ENCODE measurements at places on chromosomes 6 and 20.
A peak's percentile ranks its signal among the peaks of the same experiment; 100 is the strongest.

- no peak for DNase-seq
These were observed 20.2 kb downstream of the KCNK15 start for GRCh38 chr20:44765701-44766347.

DNA sequence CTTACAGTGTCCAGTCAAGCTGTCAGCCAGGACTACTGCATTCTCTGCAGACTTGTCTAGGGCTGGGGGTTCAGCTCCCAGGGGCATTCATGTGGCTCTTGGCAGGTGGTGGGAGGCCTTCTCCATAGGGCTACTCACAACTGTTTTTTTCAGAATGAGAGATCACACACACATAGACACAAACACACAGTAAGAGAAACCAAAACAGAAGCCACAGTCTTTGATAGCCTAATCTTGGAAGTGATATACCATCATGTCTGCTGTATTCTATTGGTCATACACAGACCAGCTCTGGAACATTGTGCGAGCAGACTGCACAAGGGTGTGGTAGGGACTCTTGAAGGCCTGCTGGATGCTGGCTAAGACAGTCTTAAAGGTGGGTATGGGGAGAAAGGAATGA is 13.5 kb downstream of the TMEM170B start:
- no peak for DNase-seq

GRCh38 chr6:71387179-71387578 is 98.6 kb downstream of the OGFRL1 start:
- DNase-seq, result no peak

- DNase-seq, result no peak
These were observed 255.4 kb upstream of the IRAK1BP1 start for GRCh38 chr6:78611886-78612480.

- DNase-seq, result no peak
These were observed 7.9 kb downstream of the KIAA1755 start for GRCh38 chr20:38252292-38253288.

DNA sequence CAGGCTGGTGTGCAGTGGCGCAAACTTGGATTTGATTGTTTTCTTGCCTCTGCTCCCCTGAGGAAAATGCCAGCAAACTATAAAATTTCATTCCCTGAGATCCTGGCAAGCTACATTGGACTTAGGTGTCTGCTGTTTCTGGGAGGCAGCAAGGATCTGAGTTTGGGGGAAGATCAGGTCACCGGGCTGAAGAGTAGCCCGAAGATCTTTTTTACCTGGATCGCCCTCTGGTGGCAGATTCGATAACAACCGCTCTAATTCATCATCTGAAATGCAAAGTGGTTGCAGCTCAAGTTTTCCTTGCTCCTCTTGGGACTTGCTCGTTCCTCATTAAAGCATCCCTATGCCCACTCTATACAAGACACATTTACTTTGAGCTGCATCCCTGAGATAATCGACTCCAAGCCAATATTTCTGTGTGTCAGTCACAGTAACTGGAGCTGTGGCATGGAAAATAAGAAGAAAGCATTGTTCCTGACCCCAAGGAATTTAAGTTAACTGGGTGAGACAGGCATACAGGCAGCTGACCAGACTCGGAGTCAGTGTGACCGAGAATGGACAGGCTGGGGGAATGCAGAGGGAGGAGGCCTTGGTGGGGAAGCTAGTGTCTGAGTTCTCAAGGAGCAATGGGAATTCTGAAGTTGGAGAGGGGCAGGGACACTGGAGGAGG is 131.8 kb upstream of the PROKR2 start:
- no peak for DNase-seq

GRCh38 chr20:37393196-37393862 is 47.4 kb downstream of the SRC start:
- DNase-seq, result no peak

- DNase-seq, result no peak
These were observed 459.6 kb upstream of the SOX4 start for GRCh38 chr6:21133901-21134300.

GRCh38 chr6:155628306-155628705 is 172.7 kb upstream of the NOX3 start:
- no peak for DNase-seq

DNA sequence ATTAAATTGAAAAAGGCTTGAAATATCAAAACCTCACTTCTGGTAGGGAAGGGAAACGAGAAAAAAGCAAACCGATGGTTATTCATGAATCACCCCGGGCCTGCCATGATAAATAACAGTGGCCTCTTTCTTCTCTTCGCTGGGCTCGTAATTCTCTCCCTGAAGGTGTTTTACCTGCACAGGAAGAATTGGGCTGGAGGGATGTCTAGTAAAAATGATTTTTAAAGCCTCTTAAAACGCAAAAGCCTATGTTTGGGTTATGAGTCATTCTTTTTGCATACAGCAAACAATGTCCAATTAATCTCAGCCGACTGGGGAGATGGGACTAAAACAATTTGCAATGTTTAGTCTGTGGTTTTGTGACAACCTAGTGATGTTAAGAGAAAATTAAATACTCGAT is 16.8 kb downstream of the LINC00237 start:
- no peak for DNase-seq

- DNase-seq, result no peak
These were observed 192.5 kb upstream of the ECI2 start for GRCh38 chr6:4327841-4328240.

DNA sequence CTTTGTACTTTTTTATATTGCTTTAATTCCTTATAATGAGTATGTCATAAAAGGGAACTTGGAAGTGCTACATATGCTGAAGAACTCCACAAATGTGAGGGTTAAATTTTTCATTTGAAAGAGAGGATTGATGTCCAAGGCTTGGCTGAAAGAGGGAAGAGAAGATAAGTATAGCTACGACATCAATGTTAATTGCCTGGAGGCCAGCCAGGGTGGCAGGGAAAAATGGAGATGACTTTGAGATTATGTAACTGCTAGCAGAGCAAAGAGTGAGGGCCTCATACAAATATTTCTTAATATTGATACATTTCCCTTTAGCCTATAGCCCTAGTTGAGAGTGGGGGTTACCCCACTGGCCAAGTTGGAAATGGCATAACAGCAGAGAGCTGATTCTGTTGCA is 24.8 kb upstream of the RIMS4 start:
- DNase-seq, result no peak

DNA sequence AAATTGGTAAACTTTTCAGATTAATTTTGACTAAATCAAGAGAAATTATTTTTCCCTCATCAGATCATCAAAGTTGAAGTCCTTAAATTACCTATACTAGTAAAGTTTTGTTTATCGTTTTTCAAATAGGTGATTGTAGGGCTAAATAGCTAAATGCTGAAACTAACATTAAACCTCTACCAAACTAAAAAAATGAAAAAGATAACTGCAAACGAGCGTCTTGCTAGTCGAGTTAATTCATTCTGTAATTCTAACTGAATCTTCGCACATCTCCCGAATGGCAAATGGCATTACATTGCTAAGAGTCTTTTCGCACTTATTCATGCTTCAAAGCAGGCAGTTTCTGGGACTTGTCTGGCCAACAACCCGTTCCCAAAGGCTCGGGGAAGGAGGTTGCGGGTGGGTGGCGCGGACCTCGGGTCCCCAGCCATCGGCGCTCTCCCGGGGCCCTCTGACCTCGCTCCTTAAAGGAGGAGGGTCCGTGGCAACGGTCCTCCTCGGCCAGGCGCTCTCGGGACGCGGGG is 43.8 kb downstream of the POPDC3 start:
- no peak for DNase-seq

DNA sequence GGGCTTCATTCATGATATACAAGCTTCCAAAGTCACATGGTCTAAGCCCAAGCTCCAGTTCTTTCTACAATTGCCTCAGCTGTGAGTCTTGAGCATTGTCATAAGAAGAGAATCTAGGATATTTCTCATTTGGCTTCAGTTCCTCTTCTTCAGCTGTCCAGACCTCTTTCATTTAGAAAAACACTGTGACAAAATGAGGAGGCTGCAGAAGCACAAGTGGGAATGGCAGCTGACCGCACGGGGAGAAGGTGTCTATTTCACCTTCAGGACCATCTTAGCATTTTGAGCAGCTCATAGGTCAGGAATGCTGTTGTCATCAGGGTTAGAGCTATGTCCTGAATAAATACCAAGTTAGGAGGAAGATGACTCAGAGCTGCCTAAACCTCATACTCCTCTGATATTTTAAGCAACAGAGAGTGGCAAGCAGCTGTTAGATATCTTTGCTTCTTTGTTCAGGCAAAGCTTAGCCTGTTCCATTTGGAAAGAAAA is 390.1 kb upstream of the CITED2 start:
- DNase-seq, result peak; percentile 23

DNA sequence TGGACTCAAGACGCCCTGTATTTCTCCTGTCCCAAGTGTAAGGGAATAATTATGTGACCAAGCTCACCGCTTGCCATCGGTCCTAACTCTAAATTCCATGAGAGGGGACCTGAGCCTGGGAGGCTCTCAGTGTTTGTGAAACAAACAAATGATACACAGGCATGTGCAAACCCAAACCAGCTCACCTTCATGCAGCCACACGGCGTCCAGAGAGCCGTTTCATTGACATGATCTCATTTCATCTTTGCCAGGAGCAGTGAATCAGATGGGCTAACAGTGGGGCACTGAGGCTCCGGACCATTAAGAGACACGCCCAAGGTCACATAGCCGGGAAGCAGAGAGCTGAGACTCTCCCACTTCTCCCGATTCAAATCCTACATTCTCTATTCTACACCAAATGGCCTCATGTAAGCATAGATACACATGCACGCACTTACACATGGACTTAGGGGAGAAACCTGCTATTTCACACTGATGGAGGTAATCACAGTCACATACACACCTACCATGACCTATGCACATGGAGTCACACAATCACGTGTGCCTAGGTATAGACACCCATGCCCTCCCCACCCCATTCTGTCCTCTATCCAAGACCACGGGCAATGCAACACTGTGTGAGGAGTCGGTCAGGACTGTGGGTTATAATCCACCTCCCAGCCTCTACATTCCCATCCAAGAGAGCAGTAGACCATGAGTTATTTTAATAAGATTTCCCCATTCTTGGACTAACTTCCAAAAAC is 1.1 kb downstream of the BNIP5 start:
- DNase-seq, result no peak

- DNase-seq, result no peak
These were observed 113.3 kb upstream of the NUP153 start for GRCh38 chr6:17820055-17820454.

DNA sequence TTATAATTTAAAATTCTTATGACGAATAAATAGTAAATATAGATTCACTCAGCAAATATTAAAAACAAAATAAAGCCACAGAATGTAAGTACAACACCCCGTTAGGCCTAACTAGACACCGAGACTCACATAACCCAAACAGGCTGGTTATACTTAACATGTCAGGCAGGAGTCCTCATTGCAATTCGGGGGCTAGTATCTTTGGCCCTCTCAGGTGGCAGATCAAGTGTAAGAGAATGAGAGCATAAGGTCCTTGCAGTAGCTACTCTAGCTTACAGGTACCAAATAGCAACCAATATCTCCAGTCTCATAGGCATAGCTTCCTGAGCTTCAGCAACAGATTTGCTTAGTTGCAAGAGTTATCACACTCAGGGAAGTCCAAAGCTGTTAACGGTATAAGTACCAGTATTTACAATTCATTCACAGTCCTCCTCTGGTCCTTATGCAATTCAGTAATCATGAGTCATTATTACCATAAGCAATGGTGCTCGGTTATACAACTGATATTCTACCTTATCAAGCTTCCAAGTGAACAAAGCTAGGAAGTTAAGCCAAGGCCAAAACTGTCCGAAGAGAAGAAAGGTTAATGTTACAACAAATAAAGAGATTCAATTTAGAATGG is 20.1 kb downstream of the REV3L start:
- no peak for DNase-seq

DNA sequence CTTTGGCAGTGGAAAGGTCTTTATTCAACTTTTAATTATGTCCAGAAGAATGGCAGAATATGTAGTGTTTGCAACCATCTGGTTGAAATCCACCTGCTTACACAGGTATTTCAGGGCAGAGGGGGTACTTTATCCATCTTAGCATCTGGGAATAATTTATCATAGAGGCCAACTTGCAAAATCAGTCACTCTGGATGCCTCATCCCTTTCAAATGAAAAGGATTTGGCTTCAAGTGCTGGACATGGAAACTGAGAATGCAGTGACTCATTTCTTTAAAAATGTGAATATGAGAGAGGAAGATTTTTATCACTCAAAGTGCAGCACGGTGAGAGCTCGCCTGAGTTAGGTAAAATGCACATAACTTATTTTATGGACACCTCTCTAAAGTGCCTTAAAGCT is 758.3 kb downstream of the KIF16B start:
- no peak for DNase-seq

DNA sequence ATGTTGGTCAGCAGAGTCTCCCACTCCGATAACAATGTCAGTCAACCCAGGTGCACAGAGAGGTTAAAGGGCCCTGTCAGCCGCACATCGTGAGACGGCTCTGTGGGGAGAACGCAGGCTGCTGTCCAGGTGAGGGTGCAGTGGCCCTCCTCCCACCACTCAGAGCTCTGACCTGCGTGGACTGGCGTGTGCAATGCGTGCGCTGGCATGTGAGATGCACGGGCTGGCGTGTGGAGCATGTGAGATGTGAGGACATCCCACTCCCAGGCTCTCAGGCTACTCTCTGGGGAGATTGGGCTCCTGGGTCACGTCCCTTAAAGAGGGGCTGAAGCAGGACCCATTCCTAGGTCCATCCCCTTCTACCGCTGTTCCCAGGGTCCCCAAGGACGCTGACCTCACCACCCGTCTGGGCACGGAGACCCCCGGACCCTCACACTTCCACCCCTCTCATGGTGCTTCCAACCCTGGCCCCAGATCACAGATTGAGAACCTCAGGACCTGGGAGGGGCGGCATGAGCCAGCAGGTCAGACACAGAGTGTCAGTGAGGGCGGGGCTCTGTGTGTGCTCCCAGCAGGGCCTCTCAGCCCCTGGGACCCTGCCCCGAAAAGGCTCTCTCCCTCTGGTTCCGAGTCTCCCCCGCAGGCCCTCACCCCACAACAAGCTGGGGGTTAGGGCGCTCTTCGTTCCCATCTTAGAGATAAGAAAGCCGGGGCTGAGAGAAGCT is 8.6 kb upstream of the FRMD1 start:
- no peak for DNase-seq

- DNase-seq, result no peak
These were observed 23.2 kb upstream of the FAM135A start for GRCh38 chr6:70390067-70390466.

DNA sequence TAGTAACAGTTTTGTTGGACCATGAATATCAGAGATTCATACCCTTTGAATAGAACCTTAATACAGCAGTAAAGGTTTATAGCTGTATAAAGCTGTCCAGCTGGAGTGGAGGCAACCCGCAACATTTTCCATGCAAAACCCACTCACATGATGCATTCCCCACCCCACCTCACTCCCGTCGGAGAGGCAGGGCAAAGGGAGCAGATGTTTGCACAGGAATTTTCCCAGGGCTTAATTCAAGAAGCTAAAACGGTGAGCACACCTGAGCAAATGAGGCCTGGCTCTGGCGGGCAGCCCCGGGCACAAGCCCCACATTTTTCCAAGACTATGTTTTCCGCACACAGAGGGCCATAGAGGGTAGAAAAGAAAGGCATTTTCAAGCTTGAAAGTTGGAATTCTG is 191.7 kb downstream of the FOXC1 start:
- DNase-seq, result no peak

DNA sequence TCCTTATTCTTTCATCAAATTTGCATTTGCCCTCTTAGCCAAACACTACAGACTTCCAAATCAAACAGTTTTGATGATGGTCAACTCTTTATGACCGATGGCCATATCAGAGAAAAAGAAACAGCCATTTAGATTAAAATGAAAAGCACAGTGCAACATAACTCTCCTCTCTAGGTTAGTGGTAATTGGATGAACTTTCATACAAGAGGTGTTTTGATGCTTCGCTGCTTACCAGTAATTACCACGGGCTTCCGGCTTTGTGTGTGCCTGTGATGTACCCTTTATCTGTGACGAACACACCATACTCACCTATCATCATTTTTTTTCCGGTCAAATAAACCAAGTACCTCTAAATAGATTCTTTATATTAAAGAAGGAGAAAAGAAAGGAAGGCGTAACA is 181.8 kb downstream of the FOXA2 start:
- no peak for DNase-seq

Data from bone marrow (tissue), 2 donors.